ENCODE measurements at places on chromosomes 7 and 10.

GRCh38 chr7:50743016-50743415 lies 39.7 kb downstream of the GRB10 start:
- DNase-seq = no peak

DNA sequence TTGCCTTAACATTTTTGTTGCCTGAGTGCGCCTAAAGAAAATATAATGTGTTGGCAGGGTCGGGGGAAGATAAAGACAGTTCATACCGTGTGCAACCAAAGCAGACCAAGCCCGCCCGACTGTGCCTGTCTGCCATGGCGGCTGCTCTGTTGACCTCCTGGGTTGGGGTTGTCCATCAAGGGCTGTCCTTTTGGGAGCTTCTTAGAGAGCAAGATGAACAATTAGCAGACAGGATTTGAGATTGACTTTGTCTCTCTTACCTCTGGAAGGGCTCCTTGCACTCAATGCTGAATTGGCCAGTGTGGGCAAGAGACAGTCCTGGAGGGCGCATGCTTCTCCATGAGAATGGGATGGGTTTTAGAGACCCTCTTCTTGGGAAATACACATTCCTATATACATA lies 319.6 kb downstream of the GLRX3 start:
- no peak for DNase-seq

GRCh38 chr7:158125091-158125490 lies 462.5 kb downstream of the PTPRN2 start:
- DNase-seq = no peak

DNA sequence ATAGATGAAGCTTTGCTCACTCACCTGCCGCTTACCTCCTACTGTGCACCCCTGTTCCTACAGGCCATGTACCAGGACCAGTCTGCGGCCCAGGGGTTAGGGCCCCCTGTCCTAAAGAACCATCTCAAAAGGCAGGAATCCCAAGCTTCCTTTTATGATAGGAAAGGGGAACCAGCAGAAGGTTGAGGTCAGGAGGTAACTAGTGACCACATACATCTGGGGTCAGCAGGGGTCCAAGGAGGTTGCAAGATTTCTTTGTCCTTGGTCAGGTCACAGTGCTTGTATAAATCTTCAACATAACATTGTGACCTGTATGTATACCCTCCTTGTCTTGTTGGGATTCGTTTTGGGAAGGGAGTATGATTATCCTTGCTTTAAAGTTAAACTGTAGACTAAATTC lies 73.8 kb downstream of the OAT start:
- DNase-seq = no peak

GRCh38 chr10:30534465-30535144 lies 94.9 kb downstream of the LYZL2 start:
- peak; percentile 14 for DNase-seq

GRCh38 chr10:108465871-108466641 lies 1301.5 kb upstream of the SORCS1 start:
- peak; percentile 25 for DNase-seq

DNA sequence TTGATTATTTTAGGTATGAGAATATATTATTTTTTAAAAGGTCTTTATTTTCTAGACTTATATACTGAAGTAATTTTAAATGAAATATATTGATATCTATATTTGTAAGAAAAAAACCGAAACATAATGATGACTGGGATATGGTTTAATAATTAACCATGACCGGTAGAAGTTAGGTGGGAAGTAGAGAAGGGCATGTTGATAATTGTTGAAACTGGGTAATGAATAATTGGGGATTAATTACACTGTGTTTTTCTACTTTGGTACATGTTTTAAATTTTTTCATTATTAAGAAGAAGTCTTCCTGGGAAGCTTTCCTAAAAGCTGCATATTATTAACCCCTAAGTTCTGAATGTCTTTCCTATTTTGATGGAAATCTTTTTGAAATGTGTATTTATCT lies 16.3 kb downstream of the TSPAN12 start:
- DNase-seq = no peak

- no peak for DNase-seq
These were observed 161.9 kb downstream of the KIAA1217 start for GRCh38 chr10:24370877-24371276.

GRCh38 chr10:31876652-31877352 lies 51.8 kb downstream of the ARHGAP12 start:
- DNase-seq = no peak

DNA sequence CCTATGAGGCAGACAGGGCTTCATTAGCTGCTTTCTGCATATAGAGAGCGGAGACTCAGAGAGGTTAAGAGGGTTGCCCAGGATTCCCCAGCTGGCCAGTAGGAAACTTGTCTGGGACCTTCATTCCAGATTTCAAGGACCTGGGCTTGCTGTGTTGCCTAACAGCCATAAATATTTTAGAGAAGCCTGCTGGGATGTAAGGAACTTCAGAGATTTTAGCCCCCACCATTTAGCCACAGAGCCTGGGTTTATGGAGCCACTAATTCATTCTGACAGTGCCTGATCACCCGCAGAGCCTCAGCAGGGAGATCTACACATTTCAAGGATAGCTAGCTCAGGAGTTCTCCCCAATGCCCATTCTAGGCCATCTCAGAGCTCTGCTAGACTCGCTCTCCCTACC lies 56.6 kb upstream of the TRUB1 start:
- DNase-seq = no peak

DNA sequence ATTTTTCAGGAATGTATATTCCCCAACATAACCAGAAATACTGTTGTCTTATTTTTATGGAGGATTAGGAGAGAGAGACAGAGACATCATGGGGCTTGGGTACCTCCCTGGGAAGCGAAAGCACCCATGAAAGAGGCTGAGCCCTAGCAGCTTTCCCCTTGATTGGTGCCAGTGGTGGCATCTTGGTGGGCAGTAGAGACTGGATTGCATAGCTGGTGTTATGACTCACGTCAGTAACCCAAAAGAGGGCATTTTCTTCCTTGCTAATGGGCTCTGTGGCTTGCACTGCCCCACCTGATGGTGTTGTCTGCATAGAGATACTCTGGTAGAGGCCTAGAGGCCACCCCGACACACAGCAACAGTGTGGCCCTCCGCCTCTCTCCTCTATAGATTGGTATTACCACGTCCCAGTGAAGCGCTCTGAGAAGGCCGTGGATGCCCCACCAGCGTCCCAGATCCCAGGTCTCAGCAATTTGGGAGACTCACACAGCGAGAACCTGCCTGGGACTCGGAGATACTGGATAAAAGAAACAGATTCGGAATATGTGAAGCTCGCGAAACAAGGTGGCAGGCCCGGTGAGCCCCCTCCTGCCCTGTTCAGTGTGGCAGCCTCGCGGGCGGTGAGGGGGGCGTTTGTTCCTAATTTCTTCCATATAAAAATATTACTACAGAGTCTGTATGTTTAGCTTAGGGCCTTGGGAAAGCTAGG lies 5.8 kb downstream of the C7orf57 start:
- DNase-seq = no peak

GRCh38 chr10:77416311-77417135 lies 221.1 kb downstream of the KCNMA1 start:
- no peak for DNase-seq

- DNase-seq = no peak
These were observed 345.5 kb downstream of the FGFR2 start for GRCh38 chr10:121252756-121253155.

- DNase-seq = no peak
These were observed 29.5 kb upstream of the HYCC1 start for GRCh38 chr7:23043441-23043840.

GRCh38 chr10:34254596-34254995 lies 560.5 kb downstream of the PARD3 start:
- DNase-seq = no peak

GRCh38 chr10:35854661-35855060 lies 212.6 kb upstream of the FZD8 start:
- no peak for DNase-seq

DNA sequence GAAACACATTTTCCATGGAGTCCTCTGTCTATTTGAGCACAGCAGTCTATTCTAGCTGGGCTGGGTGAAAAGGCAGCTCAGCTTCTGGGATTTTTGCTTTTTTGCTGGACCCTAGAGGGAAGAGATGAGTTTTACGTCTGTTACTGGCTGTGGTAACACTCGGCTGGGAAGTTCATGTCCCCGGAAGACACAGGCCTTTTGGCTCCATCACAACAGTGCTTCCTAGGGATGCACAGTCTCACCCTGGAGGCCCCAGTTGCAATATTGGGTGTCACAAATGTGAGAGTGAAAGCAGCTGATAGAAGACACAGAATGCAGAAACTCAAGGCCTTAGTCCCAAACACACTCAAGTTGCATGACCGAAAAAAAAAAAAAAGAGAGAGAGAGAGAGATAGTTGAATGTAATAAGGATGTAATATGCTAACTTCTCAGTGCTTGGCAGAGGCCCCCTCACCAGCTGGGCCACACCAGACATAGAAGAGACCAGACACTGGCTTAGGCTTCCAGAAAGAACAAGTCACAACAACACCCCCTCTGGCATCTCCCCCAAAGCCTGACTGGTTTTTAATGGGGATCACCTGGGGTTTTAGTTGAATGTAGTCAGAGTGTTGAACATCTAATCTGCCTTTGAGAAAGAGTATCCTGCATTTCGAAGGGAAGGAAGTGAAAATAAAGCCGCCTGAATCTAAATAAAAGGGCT lies 545.4 kb upstream of the FZD8 start:
- no peak for DNase-seq

GRCh38 chr10:55351431-55351830 lies 550.4 kb upstream of the PCDH15 start:
- DNase-seq = no peak

- no peak for DNase-seq
These were observed 35.7 kb downstream of the PRKG1 start for GRCh38 chr10:51109801-51110533.

DNA sequence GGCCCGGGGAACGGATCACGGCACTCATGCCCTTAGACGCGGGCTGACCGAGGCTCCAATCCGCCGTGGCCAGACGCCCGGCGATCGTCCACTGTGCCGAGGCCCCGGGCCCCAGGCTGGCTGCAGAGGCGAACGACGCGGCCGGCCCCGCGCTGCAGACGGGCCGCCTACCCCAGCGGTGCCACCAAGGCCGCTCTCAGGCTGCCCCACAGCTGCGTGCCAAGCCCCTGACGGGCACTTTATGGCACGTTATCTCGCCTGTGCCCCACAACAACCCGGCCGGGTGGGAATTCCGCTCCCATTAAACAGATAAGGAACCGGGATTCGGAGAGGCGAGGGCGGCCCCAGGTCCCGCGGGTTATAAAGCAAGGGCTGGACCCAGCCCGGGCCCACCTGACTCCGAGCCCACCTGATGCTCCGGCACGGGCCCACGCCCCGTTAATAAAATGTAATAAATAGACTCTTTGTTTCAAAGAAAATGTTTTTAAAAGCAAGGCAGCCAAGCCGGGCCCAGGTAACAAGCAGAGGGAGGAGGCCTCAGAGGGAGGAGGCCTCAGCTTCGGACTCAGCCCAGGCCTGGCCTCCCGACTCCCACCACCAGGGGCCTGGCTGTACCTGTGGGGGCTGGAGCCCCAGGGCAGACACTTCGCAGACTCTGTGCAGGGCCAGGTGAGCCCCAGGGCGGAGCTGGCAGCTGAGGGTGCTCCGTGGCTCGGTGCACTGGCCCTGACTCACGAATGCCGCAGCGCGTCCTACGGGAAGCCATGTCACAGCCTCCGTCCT lies 79.7 kb downstream of the FOXL3 start:
- no peak for DNase-seq

- no peak for DNase-seq
These were observed 76.4 kb upstream of the CDC14C start for GRCh38 chr7:48847917-48848316.

DNA sequence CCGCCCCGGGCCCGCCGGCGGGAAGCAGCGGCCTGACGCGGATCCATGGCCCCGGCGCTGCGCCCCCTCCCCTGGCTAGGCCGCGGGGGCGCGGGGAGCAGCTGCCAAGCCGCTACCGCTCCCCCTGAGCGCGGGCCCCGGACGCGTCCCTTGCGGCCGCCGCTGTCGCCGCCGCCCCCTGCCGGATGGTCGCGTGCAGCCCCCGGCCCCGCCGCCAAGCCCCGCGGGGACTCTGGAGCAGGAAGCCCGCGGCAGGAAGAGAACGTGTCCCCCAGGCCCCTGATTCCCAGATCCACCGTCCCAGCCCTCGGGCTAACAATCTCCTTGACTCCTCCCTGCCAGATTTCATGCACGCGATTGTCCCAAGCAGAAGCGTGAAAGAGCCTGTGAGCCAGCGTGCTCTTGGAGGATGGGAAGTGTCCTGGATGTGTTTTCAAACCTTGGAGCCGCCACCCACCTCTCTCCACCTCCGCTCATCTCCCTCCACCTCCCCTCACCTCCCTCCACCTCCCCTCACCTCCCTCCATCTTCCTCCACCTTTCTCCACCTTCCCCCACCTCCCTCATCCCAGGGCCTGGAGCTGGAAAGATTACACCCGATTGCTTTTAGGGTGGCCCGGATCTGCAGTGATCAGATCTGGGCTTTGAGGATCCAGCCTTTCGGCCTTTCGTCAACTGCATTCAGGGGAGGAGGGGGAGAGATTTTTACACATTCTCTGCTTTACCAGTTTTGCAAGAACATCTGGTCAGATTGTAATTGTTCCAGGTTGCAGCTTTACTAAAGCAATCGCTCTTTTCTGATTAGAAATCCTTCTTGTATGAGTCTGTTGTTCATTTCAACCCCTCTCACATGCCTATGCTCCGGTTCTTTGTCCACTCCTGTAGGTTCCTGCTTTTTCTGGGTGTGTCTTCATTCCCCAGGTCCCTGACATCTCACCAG lies 570 bp upstream of the PRTFDC1 start:
- DNase-seq = peak; percentile 72

DNA sequence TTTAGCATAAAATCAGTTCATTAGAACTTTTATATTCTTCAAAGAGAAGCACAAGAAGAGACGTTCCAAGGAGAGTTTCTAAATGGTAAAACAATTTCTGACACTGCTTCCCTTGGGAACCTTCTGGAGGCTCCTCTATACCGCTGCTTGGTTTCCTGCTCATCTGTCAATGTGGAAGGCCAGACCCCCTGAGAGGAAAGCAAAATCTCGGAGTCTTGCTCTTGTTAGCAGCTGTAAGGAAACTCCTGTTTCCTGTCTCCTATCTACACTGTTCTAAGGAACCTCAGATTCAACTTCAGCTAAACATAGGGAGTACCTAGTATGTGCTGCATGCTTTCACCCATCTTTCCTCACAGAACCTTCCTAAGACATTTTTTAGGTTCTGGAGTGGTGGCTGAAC lies 322.2 kb downstream of the BMPER start:
- no peak for DNase-seq

DNA sequence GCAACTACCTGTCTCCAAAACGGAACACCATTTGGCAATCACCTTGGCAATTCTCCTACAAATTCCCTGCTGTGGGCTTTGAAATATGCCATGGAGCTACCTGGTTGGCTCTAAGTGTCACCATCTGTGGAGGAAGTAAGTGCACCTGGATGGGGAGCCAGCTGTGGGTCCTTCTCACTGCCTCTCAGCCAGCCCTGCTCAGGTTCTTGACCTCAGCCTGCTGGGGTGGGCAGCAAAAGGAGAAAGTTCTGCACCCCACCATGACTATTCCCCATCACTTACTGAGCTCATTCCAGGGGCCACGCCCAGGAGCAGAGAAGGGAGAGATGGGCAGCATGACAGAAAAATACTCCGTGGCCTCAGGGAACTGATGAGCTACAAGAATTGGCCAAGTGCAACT lies 158.7 kb downstream of the TNS3 start:
- no peak for DNase-seq

- no peak for DNase-seq
These were observed 156.0 kb downstream of the BAMBI start for GRCh38 chr10:28833313-28833712.

All from hypothalamus (tissue), 51 donors.